ENCODE measurements at places on chromosomes 11 and 22.

- no peak for DNase-seq
These were observed 19.5 kb upstream of the RASSF10 start for GRCh38 chr11:12989428-12990161.

DNA sequence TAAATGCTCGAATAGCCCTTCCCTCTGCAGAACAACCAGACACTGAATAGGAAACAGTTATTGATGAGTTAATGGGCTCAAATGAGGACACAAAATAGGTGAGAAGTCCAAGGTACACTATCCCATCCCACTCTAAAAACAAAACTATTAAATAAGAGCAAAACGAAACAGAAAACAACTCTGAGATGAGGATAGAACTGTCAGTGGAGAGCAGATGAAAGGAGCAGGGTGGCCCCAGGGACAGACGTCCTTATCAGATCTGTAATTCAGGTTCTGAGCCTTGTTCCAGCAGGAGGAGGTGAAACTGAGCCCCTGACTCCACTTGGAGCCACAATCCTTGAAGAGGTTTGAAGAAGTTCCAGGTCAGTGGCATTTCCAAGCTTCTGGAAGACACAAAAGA, 8.5 kb upstream of the SNX19 start:
- no peak for DNase-seq

- DNase-seq, result no peak
These were observed 87.1 kb upstream of the TMEM45B start for GRCh38 chr11:129728581-129728980.

- no peak for DNase-seq
These were observed 7.2 kb upstream of the TMEM135 start for GRCh38 chr11:87030458-87031054.

DNA sequence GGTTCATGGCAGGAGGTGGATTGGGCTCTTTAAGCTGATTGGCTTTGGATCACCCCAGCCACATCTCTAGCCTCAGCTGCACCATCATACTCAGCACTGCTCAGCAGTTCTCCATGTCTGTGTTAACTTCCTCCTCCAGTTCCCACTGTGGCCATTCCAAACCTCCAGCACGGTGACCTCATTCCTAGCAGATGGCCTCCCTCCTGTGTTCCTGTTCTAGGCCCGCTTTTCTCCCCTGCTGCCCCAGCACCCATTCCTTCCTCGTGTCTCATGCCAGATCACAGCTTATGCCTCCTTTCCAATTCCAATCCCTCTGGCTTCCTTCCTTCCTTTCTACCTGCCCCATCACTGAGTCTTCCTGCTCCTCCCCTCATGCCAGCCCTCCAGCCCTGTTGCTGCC, 96.1 kb downstream of the MICAL2 start:
- DNase-seq, result no peak

GRCh38 chr11:57324154-57324885, 432 bp downstream of the TNKS1BP1 start:
- peak; percentile 87 for DNase-seq

- no peak for DNase-seq
These were observed 7.5 kb upstream of the RAG2 start for GRCh38 chr11:36605221-36606216.

DNA sequence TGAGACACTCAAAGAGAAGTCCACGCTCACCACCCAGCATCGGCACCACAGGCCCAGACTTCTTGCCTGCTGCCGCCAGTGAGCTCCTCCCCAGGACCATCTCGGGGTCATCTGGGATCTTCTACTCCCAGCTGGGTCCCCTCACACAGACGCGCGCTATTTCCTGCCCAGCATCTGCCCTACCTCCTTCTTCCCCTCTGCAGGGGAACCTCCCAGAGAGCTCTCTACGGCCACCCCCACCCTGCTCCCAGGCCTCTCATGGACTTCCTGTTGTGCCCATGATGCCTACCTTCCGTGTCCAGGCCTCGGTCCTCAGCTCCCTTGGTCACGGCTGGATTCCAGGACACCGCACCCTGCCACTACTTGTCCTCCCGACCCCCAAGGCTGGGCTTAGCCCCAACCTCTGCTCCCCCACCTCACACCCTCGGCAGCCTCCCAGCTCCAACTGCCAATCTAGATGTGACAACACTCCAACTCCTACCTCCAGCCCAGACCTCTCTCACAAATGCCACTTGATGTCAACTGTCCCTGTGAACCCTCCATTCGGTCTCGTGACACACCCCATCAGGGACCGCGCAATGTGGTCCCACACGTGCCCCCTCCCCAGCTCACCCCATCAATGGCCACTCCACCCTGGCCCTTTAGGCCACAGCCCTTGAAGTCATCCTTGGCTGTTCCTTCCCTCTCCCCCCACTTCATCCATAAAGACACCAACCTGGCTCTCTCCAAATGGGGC, 45.3 kb downstream of the SGSM3 start:
- no peak for DNase-seq

- no peak for DNase-seq
These were observed 19.2 kb downstream of the POLDIP3 start for GRCh38 chr22:42595434-42595833.

DNA sequence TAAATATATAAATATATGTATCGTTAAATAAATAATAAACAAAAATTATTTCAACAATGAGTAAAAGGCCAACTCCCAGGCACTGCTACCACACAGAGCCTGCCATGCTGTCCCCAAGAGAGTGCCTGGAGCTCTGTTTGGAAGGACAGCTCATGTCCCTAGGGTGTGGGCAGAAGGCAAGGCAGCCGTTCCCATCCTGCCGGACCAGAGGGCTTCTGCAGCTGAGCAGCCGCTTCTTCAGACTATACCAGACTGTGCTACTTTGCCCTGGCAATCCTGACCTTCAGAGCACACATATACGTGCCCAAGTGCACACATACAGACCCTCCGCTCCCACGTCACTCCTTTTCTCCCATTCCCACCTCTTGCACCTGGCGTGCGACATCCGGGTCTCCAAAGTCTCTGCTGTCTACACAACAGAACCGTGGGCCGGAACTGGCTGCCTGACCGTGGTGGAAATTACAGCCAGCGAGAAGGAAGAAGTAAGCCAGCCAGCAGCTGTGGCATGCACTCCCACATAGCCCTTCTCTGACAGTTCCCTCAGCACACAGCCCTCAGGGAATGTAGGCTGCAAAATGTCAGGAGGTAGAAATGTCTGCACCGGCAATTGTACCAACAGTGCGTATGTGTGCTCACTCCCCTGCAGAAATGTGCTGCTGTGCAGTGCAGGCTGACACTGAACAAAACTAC, 24.0 kb downstream of the PAX6 start:
- DNase-seq, result peak; percentile 85

DNA sequence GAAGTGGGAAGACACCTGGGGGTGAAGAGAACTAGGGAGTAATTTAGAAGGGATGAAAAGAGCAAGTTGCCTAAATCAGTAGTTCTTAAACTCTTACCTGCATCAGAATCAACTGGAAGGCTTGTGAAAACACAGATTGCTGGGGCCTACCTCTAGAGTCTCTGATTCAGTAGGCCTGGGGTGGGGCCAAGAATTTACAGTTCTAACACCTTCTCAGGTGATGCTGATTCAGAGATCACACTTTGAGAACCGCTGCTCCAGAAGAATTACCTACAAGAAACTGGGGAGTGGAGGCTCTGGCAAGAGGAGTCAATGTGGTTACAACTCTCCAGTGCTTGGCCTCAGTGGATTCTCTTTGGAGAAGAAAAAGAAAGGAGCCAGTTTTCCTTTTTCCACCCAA, 128.7 kb downstream of the C11orf58 start:
- DNase-seq, result no peak

- peak; percentile 86 for DNase-seq
These were observed 816 bp upstream of the PHRF1 start for GRCh38 chr11:575313-575995.

DNA sequence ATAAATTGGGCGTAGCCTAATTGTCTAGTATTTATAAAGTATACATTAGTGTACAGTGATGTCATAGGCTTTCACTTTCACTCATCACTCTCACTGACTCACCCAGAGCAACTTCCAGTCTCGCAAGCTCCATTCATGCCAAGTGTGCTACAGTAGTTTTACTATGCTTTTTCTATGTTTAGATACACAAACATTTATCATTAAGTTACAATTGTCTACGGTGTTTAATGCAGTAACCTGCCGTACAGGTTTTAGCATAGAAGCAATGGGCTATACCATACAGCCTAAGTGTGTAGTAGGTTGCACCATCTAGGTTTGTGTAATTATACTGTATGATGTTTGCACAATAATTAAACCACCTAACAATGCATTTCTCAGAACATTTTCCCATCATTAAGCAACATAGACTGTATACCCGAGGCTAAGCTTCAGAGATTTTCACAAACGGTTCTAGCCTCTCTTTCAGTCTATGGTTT, 17.5 kb downstream of the OR9G1 start:
- DNase-seq, result no peak

GRCh38 chr22:46918197-46918596, 155.7 kb downstream of the TBC1D22A start:
- no peak for DNase-seq

- DNase-seq, result no peak
These were observed 229.2 kb downstream of the ADAMTS15 start for GRCh38 chr11:130677486-130678153.

DNA sequence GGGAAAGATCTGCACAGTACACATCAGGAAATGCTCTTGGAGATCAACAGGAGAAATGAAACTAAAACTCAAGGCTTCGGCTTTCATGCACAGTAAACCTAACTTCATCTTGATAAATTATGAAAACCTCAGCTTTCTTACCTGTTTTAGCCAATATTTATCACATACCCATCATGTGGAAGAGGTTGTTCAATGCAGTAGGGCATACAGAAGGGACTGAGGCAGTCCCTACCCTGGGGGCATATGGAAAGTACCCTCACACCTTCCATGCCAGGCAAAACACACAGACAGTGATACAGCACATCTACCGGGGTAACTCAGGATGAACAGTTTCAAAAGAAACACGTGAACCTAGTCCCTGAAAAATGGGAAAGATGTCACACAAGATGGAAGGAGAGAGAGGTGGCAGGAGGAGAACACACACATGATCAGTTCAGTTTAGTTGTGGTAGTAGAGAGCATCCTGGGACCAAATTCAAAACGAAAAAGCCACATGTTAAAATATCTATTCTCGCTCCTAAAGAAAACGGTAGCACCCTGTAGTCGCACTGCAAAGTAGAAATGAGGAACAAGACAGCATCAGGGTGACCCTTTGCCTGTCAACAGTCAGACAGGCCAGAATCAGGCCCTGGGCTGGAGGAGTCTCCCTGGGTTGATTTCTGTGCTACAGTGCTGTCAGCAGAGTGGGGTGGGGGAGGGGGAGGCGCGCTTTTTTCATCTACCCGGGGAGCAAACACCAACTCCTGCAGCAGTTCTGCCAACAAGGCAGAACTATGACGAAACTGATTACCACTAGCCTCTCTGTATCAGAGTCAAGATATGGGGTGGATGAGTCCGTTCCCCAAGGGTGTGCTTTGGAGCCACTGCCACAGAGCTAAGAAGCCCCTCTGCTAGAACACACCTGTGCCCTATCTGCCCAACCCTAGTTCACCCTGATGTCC, 1.3 kb downstream of the HIRA start:
- no peak for DNase-seq

- no peak for DNase-seq
These were observed 34.4 kb upstream of the DNAJB13 start for GRCh38 chr11:73916435-73916834.

- no peak for DNase-seq
These were observed 12.2 kb downstream of the OR4D9 start for GRCh38 chr11:59523541-59523940.

DNA sequence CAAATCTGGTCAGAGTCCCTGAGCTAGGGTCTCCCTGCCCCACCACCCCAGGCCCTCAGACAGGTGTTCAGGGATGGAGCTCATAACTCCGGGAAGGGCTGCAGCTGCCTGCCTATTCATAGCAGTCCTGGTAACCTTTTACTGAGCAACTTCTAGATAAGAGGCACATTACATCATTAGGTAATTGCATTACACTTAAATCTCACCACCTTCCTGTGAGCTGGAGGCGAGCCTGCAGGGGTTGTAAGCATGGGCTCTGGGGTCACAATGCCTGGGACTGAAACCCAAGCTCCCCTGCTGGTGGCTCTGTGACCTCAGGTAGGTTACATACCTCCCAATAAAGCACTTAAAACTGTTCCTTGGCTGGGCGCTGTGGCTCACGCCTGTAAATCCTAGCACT, 22.5 kb downstream of the TP53I11 start:
- no peak for DNase-seq

DNA sequence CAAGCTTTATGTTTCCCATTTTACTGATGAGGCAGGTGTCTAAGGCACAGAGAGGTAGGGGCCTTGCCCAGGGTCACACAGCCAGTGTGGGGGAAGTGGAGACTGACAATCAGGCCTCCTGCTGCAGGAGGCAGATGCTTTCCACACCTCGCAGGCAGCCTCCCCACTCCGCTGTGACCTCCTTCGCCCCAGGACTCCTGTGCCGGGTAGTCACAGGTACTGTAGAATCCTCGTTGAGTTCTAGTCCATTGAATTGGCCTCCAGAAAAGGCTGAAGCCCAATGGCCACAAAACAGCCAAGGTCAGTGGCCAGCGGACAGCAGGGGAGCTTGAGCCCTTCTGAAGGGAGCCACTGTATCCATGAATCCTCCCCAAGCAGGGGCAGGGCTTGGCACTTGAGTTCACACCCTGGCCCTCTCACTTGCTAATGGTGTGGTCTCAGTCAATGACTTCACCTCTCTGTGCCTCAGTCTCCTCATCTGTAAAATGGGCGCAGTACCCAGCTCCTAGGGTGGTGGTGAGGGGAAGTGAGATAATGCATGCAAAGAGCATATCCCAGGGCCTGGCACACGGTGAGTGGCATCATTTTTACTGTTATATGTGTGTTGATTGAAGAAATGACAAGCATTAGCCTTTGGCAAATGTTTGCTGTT, 1.1 kb upstream of the FXYD2 start:
- no peak for DNase-seq

DNA sequence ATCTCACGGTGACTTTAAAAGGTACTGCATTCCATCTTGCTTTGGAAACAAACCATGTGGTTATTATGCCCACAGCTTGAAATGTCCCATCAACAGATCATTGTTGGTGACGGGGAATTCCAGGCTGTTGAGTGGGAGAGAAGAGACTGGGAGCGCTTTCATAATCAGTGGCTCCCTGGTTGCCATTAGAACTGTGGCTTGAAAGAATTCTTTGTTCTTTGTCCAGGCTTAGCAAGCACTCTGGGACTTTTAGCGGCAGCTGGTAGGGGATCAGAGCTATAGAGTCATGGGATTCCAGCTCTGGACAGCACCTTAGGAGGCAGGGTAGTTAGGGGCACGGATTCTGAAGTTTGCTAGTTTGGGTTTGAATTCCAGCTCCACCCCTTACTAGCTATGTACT, 22.0 kb downstream of the MMP20 start:
- no peak for DNase-seq
